ENCODE measurements at places on chromosomes 4 and X.

- no peak for DNase-seq
Observed at GRCh38 chr4:77240469-77241066, 83.6 kb downstream of the CCNG2 start.

DNA sequence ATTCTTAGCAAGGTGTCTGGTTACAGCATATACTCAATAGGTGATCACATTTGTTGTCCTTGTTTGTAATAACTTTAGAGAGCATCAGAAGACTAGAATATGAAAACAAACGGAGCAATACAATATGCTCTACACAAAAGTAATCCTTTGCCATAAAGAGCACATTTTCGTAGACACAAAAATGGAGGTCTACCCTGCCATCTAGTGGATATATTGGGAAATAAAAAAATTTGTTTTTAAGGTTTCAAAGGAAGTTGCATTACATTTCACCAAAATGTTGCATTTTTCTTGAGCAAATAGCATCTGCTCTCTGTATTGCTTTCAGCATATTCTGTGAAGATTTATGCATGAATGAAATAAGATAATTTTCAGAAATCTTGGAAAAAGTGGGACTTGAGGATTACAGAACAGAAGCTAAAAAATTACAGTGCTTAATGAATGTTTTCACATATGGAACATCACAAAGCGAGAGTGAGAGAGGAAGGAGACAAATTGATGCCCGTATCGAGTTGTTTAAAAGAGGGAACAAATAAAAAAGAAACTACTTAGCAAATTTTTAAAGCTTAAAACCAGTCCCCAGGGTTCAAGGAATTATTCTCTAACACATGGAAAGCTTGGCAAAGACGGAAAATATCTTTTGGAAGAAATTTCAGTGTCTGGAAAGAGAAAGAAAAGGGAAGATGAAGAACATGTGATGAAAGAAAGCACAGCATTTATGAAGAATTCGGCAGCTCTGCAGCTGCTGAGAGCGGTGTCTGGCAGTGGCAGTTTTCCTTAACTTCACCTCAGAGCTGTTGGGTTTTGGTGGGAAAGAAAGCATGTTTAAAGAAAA is 390.1 kb downstream of the ANKRD50 start:
- no peak for DNase-seq

- DNase-seq, result no peak
Observed at GRCh38 chrX:16063921-16064320, 59.4 kb upstream of the GRPR start.

DNA sequence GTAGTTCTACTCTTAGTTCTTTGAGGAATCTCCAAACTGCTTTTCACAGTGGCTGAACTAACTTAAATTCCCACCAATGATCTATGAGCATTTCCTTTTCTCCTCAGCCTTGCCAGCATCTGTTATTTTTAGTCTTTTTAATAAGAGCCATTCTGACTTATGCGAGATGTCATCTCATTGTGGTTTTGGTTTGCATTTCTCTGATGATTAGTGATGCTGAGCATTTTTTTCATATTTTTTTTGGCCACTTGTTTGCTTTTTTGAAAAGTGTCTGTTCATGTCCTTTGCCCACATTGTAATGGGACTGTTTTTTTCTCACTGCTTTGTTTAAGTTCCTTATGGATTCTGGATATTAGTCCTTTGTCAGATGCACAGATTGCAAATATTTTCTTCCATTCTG is 21.5 kb upstream of the PHKA1 start:
- no peak for DNase-seq

- DNase-seq, result no peak
Observed at GRCh38 chrX:19646282-19646681, 131.0 kb upstream of the MAP3K15 start.

- DNase-seq, result no peak
Observed at GRCh38 chr4:76585897-76586360, 150.9 kb downstream of the SHROOM3 start.

GRCh38 chr4:14897217-14897616 is 105.1 kb upstream of the CPEB2 start:
- no peak for DNase-seq

- DNase-seq, result no peak
Observed at GRCh38 chrX:15745179-15745578, 7.1 kb downstream of the CA5B start.

GRCh38 chr4:158625544-158625943 is 46.1 kb downstream of the C4orf46 start:
- no peak for DNase-seq

DNA sequence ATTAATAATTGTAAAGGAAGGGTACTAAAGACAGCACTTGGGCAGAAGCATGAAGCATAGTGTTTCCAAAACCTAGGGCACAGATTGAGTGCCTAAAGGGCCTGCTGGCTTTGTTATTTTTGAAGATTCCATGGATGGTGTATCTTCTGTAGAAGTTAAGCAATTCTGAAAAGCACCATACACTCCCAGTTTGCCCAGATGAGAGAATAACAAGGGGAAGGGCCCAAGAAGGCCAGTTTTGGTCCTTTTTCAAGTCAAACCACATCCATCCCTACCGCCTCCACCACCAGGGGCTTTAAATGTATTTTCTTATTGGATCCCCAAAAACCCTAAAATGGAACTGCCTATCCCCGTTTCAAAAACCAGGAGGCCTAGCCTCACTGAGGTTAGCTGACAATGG is 17.2 kb downstream of the SCARB2 start:
- no peak for DNase-seq

DNA sequence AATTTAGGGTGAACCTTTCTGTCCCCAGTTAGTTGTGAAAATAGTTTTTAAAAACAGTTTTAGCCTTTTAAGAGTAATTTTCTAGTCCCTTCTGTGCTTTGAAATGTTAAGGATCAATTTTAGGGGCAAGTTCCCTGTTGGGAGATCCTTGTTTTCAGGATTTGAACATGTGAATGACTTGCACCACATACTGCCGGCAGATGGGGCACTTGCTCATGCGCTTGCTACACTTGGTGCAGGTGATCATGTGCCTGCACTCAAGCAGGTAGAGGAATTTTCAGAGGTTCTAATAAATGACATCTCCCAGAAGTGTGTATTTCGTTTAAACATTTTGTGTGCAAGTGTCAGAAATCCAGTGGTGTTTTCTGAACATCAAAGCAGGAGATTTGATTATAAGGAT is 195.9 kb downstream of the CHM start:
- DNase-seq, result no peak

GRCh38 chr4:7744142-7744804 is 195.4 kb downstream of the AFAP1 start:
- no peak for DNase-seq

DNA sequence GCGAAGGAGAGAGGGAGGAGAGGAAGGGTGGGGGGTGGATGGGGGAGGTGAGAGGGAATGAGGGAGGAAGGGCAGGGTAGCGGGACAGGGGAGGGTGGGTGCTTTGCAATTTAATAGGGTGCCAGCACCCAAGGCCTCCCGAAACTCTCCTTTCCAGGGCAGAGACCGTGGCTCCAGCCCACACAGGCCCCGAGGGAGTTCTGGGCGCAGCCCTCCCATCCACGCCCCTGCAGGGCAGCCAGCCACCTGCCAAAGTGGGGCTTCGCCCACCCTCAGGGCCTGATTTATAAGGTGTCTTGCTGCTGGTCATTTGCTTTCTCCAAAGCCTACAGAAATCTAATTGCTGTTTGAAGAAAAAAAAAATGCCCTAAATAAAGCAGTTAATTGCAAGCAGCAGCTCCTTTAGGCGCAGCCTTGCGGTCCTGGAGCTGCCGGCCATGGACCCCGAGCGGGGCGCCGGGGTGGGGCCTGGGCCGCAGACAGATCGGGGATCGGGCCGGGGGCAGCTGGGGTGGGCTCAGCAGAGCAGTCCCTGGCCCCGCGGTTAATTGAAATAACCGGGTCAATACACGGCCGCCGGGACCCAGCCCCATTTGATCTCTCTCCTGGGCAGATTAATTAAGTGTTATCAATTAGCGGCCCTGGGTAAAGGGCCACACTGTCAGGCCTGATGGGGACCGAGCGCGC is 106.0 kb upstream of the NKX1-1 start:
- DNase-seq, result no peak

- no peak for DNase-seq
Observed at GRCh38 chrX:152899874-152900719, 2.2 kb downstream of the ZNF185 start.

DNA sequence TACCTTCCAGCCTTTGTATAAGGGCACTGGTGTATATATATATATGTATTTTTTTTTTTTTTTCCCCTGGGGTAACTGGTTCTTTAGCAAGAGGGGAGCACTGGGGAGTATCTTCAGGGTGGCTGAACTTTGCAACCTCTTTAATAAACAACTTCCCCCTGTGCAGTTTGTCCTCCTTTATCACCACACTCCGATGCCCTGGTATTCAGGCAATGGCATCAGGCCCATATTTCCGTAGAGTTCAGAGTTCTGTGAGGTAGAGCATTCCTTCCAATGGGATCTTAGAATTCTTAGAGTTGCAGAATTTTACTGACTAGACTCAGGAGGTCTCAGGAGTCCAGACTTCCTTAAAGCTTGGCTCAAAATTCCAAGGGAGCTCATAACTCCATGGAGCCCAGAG is 24.6 kb downstream of the NYX start:
- no peak for DNase-seq

DNA sequence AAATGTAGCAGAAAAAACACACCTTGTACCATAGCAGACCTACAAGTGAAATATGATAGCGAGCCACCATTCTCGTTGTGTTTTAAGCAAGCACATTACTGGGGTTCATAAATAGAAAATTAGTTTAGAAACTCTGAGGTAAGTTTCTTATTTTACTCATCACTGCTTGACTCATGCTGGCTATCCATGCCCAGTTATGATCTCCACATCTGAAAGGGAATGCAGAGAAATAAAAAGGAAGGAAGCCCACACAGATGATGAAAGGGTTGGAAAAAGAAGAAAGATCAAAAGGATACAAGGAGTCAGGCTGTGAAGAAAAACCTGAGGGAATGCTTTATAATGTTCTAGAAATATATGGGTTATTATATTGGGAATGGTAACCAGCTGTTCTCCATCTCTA is 54.5 kb downstream of the CAMK2D start:
- peak; percentile 14 for DNase-seq

DNA sequence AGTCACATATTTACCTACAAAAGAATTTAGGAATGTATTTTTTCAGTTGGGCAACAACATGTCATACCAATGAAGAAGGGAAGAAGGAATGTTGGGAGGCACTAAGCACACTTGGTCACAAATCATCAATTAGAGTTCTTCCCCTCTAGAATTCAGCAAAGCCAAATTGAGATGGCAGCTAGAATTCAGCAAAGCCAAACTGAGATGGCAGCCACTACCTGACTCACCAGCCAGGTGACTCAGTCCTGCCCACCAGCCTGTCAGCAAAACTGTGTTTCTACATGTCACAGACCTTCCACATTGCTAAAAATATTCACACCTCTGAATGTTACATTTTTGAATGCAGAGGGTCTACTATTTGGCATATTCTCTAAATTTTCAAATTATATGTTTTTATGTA is 63.2 kb upstream of the NOCT start:
- DNase-seq, result no peak
